ENCODE measurements at places on chromosomes 2 and 18. TPM values are rescaled to one million over a fixed set of nuclear protein-coding genes. Genes with fewer than 3 reads are reported as not detected.

The TFCP2L1 gene
- total RNA-seq: not detected

The PROM2 gene
- total RNA-seq: 1.6 TPM

The PJVK gene
- total RNA-seq: 7.4 TPM

DNA sequence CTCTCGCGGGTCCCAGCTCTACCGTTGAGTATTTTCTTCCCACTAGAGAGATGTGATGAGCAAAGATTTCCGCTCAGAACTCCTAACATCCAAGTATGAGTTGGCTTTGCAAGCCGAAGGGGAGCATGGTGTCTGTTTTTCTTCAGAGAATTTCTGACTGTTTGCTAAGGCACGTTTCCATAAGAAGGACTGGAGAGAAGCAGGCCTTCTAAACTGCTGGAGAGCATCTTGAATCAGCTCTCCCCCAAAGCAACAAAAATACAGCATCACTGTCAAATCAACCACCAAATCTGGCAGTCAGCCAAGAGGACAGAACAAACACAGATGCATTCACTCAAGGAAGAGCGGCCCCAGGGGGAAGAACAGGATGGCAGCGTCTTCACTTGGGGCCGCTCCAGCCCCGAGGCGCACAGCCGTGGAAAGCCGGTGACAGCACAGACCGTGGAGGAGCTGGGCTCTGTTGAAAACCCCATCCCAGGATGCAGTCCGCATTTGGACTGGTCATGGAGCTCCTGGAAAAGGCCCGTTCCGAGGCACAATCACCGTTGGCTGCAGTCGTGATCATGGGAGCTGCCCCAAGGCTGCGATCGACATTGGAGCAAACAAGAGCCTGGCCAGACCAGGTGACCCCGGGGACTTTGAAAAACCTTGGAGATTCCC is 101.4 kb downstream of the NFATC1 start:
- peak overlapping the region; percentile 1 for H3K4me3 ChIP-seq
- DNase-seq: peak; percentile 85
- H3K36me3 ChIP-seq: peaks cover 10% of the 10 kb centered on the region
- H3K27ac ChIP-seq: peak overlapping the region; percentile 77
- H3K27me3 ChIP-seq: no peaks in the 10 kb centered on the region

DNA sequence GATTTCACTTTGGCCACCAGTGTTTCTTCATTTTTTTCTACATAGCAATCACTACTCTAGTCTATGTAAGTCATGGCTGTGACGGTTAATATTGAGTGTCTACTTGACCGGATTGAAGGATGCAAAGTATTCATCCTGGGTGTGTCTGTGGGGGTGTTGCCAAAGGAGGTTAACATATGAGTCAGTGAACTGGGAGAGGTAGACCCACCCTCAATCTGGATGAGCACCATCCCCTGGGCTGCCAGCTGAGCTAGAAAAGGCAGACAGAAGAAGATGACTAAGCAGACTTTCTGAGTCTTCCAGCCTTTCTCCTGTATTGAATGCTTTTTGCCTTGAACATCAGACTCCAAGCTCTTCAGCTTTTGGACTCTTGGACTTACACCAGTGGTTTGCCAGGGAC is 265.0 kb upstream of the SLC8A1 start:
- H3K4me3 ChIP-seq: no peak overlapping the region
- no peaks in the 10 kb centered on the region for H3K36me3 ChIP-seq
- peaks cover 10% of the 10 kb centered on the region for H3K27me3 ChIP-seq

- H3K4me1 ChIP-seq: peaks cover 22% of the 10 kb centered on the region
- DNase-seq: no peak
- H3K27ac ChIP-seq: peak overlapping the region; percentile 60
- H3K36me3 ChIP-seq: no peaks in the 10 kb centered on the region
- no peak overlapping the region for H3K4me3 ChIP-seq
- H3K27me3 ChIP-seq: no peaks in the 10 kb centered on the region
Observed at GRCh38 chr2:181372646-181373040, 84.5 kb upstream of the ITGA4 start.

GRCh38 chr18:911025-911424 is 6.4 kb downstream of the ADCYAP1 start:
- H3K27ac ChIP-seq: no peak overlapping the region
- H3K27me3 ChIP-seq: peaks cover 74% of the 10 kb centered on the region
- H3K36me3 ChIP-seq: no peaks in the 10 kb centered on the region
- peaks cover 24% of the 10 kb centered on the region for H3K4me1 ChIP-seq
- H3K4me3 ChIP-seq: no peak overlapping the region

DNA sequence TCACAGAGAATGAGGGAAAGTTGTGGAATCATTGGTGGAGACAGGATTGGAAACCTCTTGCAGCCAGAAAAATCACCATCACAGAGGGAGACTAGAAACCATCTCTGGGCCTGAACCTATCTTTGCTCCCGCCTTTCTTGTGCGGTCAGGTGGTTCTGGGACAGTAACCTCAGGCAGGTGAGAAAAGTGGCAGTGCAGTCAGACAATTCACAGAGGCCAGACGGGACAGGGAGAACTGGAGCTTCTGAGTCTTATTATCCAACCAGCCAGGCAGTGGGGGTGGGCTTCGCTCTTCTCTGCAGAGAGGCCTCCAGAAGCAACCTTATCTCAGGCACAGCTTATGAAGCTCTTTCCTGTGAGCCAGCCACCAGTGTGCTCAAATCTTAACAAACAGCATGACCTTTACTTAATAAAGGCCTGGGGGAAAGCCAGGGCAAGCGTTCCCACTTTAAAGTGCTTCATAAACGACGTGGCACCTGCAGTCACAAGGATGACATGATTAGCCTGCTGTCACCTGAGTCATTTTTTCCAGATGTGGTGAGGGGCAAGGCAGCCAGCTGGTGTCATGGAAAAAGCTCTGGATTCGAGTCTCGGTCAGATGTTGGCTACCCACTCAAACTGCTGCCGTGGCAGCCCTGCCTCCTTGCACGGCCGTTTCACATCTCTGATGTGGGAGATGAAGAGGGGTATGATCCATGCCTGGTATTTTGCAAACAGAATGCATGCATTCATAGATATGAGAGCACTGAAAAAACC is 109.7 kb downstream of the B3GNT2 start:
- DNase-seq: no peak
- H3K4me3 ChIP-seq: no peak overlapping the region
- H3K27me3 ChIP-seq: peaks cover 10% of the 10 kb centered on the region
- H3K4me1 ChIP-seq: peaks cover 17% of the 10 kb centered on the region
- H3K27ac ChIP-seq: no peak overlapping the region
- no peaks in the 10 kb centered on the region for H3K36me3 ChIP-seq

GRCh38 chr2:134973241-134974138 is 54.9 kb downstream of the CCNT2 start:
- no peak for DNase-seq
- no peaks in the 10 kb centered on the region for H3K4me1 ChIP-seq
- H3K27me3 ChIP-seq: peaks cover 6% of the 10 kb centered on the region
- no peaks in the 10 kb centered on the region for H3K36me3 ChIP-seq
- no peak overlapping the region for H3K27ac ChIP-seq

GRCh38 chr2:152175012-152175367 is 573 bp downstream of the STAM2 start:
- H3K4me1 ChIP-seq: peaks cover 30% of the 10 kb centered on the region
- H3K36me3 ChIP-seq: no peaks in the 10 kb centered on the region
- H3K4me3 ChIP-seq: peak overlapping the region; percentile 95
- DNase-seq: no peak
- H3K27me3 ChIP-seq: peaks cover 3% of the 10 kb centered on the region
- peak overlapping the region; percentile 100 for H3K27ac ChIP-seq

DNA sequence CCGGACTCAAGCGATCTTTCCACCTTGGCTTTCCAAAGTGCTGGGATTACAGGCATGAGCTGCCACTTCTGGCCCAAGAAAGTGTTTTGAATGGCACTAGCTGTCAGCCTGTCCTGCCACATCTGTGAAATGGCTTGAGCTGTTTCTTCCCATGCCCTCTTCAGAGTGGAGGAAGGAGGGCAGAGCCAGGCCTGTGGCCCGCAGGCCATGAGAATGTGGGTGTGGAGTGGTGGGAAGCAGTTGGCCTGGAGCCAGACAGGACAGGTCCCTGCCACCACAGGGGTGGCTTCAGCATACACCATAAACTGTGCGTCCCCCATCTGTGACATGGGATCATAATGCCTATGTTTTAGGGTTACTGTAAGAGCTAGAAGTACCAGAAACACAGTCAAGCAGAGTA is 6.5 kb downstream of the SLC66A3 start:
- H3K4me1 ChIP-seq: peaks cover 7% of the 10 kb centered on the region
- DNase-seq: peak; percentile 69
- no peak overlapping the region for H3K27ac ChIP-seq

- peak; percentile 87 for DNase-seq
- H3K27me3 ChIP-seq: no peaks in the 10 kb centered on the region
- peaks cover 48% of the 10 kb centered on the region for H3K4me1 ChIP-seq
- H3K27ac ChIP-seq: peak within 1 kb of the TSS; percentile 95
- peak within 1 kb of the TSS; percentile 88 for H3K4me3 ChIP-seq
Observed at GRCh38 chr2:191245046-191245868, at the start of gene MYO1B. MYO1B (plus strand) TSS chr2:191245404; CDS start chr2:191276896, 31,492 bp downstream.

GRCh38 chr2:16581241-16581640 is 84.4 kb downstream of the CYRIA start:
- H3K27ac ChIP-seq: no peak overlapping the region
- H3K27me3 ChIP-seq: peaks cover 2% of the 10 kb centered on the region
- no peak overlapping the region for H3K4me3 ChIP-seq
- H3K36me3 ChIP-seq: no peaks in the 10 kb centered on the region
- DNase-seq: no peak

All from osteocyte (in vitro differentiated cells).